ENCODE measurements at places on chromosomes 4 and X.

- DNase-seq, result no peak
Measured at GRCh38 chr4:34720571-34720970, 1523.7 kb downstream of the ARAP2 start.

GRCh38 chrX:41122664-41123257, 37.5 kb downstream of the USP9X start:
- DNase-seq, result no peak

DNA sequence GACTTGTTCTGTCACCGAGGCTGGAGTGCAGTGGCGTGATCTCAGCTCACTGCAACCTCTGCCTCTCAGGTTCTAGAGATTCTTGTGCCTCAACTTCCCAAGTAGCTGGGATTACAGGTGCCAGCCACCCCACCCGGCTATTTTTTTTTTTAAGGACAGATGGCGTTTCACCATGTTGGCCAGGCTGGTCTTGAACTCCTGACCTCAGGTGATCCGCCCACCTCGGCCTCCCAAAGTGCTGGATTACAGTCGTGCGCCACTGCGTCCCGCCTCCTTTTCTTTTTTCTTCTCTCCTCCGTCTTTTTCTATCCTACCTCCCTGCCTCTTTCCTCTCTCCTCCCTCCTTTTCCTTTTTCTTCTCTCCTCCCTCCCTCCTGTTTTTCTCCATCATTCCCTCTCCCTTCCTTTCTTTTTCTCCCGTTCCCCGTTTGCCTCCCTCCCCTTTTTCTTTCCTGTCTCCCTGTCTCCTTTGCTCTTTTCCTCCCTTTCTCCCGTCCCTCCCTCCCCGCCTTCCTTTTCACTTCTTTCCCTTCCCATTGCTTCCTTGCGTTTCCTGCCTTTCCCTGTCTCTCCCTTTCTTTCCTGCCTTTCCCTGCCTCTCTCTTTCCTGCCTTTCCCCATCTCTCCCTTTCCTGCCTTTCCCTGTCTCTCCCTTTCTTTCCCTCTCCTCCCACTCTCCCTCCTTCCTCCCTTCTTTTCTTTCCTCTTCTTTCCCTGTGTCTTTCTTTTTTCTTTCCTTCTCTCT, 2.1 kb upstream of the SLC25A6 start:
- DNase-seq, result no peak

DNA sequence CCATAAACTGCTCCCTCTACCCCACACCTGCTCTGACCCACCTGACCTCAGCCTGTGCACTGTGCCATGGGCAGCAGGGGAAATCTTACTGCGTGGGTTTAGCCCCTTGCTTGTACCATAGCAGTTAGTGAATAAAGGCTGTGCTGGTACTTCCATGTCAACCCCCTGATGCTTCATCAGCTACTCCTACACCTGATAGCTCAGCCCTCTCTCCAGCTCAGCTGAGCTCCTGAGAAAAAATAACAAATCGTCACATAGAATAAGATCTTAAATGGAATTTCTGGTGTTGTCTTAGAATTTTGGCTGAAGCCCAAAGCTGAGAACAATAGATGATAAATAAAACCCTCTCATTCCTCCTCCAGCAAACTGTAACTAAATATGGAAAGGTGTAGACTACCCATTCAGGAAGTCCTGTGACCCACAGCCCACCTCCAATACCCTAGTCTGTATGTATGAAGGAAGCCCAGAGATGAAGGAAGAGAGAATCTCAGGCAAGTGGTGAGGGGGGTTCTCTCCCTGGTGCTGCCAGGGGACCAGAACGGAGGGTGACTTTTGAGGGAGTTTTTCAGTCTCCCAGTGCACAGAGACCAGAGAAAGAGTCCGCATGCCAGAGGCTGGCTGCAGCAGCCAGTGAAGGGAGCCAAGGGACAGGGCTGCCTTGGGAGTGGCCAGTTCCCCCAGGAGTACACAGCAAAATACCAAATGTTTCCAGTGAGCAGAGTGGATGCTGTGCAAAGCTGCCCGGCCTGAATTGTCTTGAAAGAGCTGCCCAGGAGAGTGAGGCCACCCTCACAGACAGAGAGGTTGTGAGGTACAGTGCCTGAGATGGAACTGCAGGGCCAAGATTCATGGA, 227.3 kb downstream of the QDPR start:
- no peak for DNase-seq

DNA sequence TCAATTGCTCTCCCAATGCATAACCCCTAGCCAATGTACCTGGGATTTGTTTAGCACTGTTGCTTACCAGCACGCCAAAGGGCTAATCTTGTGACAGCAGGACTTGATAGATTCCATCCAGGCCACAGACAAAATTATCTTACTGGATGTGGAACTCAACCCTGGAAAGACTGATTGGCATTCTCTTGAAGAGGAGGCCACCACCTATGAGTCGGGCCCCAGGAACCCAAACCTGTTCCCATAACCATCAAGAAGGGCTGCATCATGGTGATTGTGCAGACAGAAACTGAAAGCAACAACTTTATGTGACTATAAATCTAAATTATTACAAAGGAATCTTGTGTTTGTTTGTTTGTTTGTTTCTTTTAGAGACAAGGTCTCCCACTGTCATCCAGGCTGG, 19.9 kb upstream of the TMEM255A start:
- no peak for DNase-seq

GRCh38 chrX:139924069-139924695, 8.7 kb downstream of the ATP11C start:
- no peak for DNase-seq

GRCh38 chr4:5995901-5996623, 22.2 kb downstream of the C4orf50 start:
- DNase-seq, result no peak

DNA sequence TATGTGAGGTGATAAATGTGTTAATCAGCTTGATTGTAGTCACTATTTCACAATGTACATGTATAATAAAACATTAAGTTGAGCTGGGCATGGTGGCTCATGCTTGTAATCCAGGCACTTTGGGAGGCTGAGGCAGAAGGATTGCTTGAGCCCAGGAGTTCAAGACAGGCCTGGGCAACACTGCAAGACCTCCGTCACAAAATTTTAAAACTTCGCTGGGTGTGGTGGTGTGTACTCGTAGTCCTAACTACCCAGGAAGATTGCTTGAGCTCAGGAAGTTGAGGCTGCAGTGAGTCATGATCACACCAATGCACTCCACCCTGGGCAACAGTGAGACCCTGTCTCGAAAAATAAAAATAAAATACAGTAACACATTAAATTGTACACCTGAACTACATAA, 20.1 kb downstream of the LYAR start:
- no peak for DNase-seq

DNA sequence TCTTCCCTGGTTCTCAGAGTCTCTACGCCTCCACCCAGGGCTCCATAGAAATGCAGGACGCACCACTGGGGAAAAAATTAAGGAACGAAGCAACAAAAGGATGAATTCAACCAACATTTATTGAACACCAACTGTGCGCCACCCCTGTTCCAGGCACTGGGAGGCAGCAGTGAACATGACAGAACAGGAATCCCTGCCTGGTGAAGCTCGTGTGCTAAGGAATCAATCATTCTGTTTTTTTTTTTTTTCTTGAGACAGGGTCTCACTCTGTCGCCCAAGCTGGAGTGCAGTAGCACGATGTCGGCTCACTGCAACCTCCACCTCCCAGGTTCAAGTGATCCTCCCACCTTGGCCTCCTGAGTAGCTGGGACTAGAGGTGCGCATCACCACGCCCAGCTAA, 1.9 kb upstream of the FTSJ1 start:
- no peak for DNase-seq

DNA sequence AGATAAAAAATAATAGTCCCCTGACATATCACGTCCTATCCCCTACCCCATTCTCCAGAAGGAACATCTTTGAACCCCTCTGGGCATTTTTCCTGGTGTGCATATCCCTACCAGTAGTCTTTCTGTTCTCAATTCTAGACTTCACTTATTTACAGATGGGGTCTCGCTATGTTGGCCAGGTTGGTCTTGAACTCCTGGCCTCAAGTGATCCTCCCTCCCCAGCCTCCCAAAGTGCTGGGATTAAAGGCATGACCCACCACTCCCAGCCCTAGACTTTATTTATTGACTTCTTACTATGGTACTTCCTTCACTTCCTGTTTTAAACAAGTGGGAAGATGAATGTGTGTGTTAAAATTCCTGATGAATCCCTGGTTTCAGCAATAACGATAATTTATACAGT, 612 bp upstream of the RRAGB start:
- no peak for DNase-seq

DNA sequence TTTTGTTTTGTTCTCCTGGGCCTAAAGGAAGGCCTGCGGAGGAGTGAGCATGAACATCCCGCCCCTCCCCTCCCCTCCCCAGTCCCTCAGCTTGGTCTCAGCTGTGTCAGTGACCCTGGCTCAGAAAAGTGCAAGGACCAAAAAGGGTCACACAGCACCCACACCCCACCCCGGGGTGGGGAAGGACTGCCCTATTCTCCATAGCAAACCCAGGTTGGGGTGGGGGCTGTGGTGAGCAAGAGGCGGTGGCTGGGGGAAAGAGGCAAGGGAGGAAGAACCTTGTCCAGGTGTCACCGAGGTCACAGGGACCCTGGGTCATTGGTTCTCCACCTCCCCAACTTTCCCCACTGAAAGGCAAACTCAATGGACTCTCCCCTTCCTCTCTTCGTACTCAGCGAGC, 7.6 kb upstream of the MSX1 start:
- no peak for DNase-seq

- no peak for DNase-seq
Measured at GRCh38 chr4:77493829-77494551, 111.6 kb upstream of the CXCL13 start.

GRCh38 chr4:58940167-58940566, 1830.0 kb upstream of the IGFBP7 start:
- DNase-seq, result no peak

- no peak for DNase-seq
Measured at GRCh38 chrX:12405306-12405705, 267.0 kb downstream of the FRMPD4 start.

DNA sequence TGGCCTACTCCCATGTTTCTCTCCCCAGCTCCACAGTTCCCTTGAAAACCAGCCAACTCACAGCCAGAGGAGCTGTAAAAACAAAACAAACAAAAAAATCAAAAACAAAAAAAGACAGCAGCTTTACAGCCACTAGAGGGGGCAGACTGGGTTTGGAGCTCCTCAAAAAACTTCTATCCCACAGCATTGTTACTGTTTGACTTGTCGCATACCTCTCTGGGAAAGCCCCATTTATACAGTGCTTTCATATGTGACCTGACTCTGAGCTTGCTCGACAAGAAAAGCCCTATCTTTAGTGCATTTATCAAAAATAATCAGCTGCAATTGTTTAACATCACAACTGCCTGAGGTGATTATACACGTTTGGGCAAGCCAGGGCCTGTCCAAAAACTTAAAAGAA, 21.6 kb downstream of the TSPAN6 start:
- DNase-seq, result no peak

- DNase-seq, result no peak
Measured at GRCh38 chrX:75155447-75155826, 646 bp downstream of the ABCB7 start.

DNA sequence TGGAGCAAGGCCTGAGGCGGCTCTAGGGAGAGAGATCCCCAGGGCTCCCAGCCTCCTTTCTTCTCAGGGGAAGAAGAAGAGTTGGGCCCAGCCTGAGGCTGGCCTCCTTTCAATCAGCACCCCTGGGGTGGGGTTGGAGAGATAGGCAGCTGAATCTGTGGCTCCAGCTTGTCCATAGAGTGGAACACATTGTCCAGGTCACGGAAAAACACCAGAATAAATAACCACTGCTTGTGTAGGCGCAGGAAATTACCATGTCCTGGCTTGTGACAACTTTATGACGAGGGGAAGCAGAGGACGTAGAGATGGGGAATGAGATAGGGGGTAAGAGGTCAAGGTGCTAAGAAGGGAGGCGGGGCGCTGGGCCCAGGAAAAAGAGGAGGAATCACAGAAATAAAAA, 80.8 kb upstream of the EFNB1 start:
- no peak for DNase-seq

DNA sequence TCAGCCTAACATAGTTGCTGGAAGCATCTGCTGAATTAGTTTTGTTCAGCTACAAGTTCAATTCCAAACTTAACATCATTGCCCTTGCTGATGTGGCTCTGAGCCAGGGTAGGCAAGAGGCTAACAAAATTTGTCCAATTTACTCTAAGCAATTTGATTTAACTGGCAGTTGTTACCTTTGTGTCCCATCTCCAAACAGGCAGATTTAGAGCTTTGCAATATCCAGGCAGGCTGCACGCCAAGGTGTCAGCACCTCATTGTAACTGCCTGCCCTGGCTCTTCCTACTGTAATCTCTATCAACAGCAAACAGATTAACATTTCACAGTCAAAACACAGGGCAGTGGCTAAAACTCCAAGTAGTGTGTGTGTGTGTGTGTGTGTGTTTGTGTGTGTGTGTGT, 2070.6 kb downstream of the PCDH7 start:
- no peak for DNase-seq

GRCh38 chr4:100450449-100450848, 67.4 kb downstream of the EMCN start:
- DNase-seq, result no peak

- no peak for DNase-seq
Measured at GRCh38 chr4:130648570-130648969, 1552.6 kb downstream of the C4orf33 start.

DNA sequence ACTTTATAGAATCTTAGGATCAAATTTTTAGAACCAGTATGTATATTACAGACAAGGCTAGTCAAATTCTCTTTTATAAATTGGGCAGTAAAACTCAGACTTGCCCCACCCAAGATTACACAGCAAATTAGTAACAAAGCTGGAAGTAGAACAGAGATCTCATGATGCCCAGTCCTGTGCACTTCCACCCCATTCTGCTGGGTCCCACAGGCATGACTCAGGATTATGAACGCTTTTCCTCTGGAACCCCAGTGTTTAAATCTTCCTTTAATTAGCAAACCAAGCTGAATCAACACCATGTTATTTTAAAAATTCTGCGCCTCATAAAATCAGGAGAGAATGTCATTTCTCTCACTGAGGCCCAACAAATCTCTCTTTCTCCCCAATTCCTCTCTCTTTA, 1.5 kb upstream of the IL13RA2 start:
- no peak for DNase-seq

DNA sequence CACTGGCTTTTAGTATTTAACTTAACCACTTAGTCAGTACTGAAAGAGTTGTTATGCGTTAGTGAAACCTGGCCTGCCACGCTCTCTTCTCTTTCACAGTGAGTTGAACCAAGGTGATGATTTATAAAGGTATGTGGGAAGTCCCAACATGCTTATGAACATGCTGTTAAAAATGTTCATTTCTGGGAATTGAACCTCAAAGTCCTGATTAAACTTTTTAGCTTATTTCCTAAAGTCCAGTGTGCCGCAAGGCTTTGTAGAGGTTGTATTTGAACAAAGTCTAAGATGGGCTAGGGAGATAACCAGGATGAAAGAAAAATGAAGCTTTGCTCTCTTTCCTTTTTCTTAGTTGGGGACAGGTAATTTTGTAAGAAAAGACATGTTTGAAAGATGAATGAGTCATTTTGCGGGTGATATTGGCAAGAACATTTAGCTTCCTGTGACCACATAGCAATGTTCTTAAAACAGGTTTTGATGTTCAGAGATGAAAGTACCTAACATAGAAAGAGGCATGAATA, 270.3 kb downstream of the DTHD1 start:
- no peak for DNase-seq

DNA sequence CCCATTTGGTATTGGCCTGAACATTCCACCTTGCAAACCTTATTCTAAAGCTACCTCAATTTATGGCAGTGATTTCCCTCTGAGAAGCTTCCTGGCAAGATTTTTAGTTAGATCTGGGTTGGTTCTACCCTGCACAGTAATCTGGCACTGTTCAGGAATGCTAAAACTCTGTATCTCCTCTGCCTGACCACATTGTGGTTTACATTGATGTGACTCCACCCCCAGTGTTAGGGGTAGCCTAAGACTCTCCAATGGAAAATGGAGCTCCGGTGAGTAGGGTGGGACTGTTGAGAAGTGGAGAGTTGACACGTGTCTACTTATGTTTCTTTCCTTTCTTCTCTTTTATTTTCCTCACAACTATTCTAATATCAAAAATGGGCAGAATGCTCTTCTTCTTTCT, 45.4 kb downstream of the BMPR1B start:
- no peak for DNase-seq

Data from stimulated activated CD8-positive, alpha-beta memory T cell treated with anti-CD3 and anti-CD28 coated beads, Interleukin-7, amount 100 ng/mL, for 1 hour (primary cell).